Stimulated activated CD4-positive, alpha-beta T cell treated with anti-CD3 and anti-CD28 coated beads, Interleukin-12 subunit alpha, Interleukin-12 subunit beta, amount 100 ng/mL, for 48 hours (primary cell): ENCODE measurements at places on chromosomes 16 and 17.

- DNase-seq = no peak
Measured at GRCh38 chr17:5361426-5361825, 58.0 kb downstream of the NUP88 start.

DNA sequence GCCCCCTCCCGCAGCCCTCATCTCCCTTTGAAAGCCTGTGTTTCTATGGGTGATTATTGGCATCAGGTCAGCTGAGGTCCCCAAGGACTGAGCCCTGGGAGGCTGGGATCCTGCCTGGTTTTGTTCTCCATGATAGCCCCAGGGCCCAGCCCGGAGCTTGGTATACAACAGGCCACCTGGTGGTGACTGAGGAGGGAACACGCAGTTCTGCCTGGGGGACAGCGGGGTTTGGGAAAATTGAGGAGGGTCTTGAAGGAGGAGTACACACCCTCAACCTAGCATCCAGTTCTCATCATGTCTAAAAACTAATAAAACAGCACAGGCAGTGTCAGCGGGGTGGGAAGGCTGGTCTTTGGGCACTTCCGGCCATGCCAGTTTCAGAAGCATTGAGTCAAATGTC lies 335.1 kb downstream of the CPPED1 start:
- DNase-seq = no peak

GRCh38 chr17:40060887-40061608 lies 1.7 kb upstream of the THRA start:
- no peak for DNase-seq

- DNase-seq = no peak
Measured at GRCh38 chr16:57240851-57241250, 4.2 kb upstream of the ARL2BP start.

DNA sequence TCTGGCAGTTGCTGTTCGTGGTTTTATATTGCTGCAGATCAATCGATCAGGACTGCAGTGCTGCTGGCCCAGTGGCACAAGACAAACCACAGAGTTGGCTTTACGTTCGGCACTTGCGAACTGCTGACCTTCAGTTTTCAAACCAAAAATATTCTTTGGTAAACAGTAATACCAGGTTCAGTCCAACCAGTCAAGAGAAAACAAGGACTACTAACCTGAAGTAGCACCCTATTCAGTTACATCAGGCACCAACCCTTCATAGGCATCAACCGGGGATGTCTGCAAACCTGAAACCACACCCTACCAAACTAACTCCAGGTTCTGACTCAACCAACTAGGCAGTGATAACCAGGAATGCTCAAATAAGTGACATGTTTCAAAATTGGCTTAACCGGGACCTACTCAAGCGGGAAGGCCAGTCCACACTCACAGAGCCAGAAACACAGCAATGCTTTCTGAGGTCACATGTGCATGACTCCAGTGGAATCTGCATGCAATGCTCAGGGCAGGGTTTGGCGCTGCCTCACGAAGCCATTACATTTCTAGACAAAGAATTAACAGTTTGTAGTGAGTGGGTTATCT lies 91.1 kb downstream of the SMG6 start:
- no peak for DNase-seq

GRCh38 chr17:78092794-78093324 lies 35.7 kb downstream of the TMC6 start:
- no peak for DNase-seq

DNA sequence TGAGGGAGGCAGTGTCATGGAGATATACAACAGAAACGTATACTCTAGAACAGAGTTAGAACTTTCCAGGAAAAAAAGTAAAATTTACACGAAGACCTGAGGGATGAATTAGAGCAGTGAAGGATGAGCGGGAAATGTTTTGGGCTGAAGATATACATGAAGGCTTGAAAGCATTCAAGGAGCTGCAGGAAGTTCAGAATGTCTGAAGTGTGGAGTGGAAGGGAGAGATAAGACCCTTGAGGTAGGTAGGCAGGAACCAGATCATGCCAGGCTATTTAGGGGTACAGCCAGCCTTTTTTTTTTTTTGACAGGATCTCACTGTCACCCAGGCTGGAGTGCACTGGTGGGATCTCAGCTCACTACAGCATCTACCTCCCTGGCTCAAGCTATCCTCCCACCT lies 3.2 kb upstream of the NLK start:
- DNase-seq = no peak

DNA sequence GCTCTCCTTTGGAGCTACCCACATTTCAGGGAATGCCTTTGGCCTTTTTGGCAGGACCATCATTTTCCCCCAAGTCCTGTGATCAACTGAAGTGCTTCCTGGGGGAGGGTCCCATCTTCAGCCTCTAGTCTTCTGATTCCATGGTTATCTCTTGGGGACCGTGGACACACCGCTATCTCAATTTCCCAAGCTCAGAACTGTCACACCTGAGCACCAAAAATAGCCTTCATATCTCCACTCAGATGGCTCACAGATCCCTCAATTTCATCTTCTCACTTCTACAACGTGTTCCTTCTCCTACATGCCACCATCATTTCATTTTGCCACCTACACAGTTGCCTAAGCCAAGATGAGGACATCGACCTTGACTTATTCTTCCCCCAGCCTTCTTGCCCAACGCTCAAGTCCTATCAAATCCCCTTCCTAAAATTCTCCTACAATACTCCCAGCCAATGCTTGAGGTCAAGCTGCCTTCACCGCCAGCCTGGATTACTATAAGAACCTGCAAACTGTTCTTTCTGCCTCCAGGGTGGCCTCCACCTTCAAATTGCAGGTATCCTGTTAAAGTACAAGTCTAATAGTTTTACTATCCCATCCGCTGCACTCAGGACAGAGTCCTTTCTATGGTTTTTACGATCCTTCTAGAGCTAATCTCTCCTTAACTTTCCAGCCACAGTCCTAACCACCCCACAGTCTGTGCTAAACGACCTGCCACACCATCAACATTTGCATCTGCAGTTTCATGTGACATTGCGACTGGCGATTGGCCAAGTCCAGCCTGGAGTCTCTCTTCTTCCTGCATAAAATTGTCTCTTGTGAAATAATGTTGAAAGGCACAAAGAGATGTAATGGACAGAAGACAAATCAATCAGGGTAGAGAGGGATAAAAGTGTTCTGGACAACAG lies 6.2 kb downstream of the ATP6V0D1 start:
- DNase-seq = no peak

DNA sequence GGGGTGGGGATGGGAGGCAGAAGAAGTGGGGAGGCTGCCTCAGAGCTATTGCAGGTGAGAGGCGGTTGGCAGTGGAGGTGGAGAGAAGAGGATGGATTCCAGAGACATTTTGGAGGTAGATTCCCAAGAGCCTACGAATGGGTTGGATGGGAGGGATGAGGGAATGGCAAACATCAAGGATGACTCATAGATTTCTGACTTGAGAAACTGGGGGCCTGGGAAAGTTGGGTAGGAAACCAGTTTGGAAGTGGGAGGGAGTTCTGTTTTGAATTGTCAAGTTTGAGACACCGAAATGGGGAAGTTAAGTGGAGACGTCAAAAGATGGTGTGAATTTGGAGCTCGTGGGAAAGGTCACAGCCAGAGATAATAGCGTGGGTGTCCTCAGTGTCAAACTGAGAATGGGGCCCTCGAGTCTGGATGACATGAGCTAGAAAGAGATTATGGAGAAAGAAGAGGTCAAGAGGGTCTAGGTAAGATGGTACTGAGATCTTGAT lies 6.2 kb upstream of the CYLD start:
- no peak for DNase-seq

DNA sequence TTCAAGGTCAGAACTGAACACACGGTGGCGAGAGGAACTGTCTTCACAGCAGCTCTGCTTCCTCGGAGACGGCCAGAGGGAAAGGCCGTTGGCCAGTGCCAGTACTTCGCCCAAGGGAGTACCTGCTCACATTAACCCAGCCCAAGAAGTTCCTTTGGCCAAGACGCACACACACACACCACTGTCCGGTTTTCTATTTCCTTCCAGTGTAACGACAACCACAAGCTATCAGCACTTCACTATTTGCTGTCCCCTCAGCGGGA lies 744 bp upstream of the GGNBP2 start:
- peak; percentile 9 for DNase-seq

DNA sequence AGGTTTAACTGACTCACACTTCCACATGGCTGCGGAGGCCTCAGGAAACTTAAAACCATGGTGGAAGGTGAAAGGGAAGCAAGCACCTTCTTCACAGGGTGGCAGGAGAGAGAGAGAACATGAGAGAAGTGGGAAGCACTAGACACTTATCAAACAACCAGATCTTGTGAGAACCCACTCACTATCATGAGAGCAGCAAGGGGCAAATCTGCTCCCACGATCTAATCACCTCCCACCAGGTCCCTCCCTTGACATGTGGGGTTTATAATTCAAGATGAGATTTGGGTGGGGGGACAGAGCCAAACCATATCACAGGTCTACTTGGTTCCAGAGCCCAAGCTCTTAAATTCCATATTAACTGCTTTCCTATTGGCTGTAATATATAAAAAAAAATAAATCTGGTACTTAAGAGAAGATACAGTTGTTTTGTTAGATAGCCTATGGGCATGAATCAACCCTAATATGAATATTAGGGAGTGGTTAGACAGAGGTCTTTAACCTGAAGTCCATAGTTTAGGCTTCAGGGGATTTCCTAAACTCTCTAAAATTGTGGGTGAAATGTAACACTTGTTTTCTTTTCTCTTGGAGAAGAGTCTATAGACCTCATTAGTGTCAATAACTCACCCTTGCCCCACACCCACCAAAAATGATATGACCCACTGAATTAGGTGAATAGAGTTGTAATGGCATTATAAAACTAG lies 56.7 kb downstream of the SKAP1 start:
- DNase-seq = no peak
